Heart right ventricle (tissue), 16 donors: ENCODE measurements at places on chromosomes 1 and 21. TPM values are rescaled to one million over a fixed set of nuclear protein-coding genes. Genes with fewer than 3 reads are reported as not detected.

The LCE1C gene
- not detected for total RNA-seq

The TMEM269 gene
- not detected for total RNA-seq

The HOOK1 gene
- 1.7 TPM for total RNA-seq

The PRKAA2 gene
- 160 TPM for total RNA-seq

The TMEM200B gene
- 1.6 TPM for total RNA-seq

The HCN3 gene
- 0.68 TPM for total RNA-seq

The CHRM3 gene
- total RNA-seq: 0.05 TPM

The CCDC27 gene
- not detected for total RNA-seq

The AADACL3 gene
- not detected for total RNA-seq

The CEPT1 gene
- 12.2 TPM for total RNA-seq
